Chondrocyte (in vitro differentiated cells): ENCODE measurements at places on chromosomes 5 and 9. TPM values are rescaled to one million over a fixed set of nuclear protein-coding genes. Genes with fewer than 3 reads are reported as not detected.
A peak's percentile ranks its signal among the peaks of the same experiment; 100 is the strongest.

The N4BP3 gene
- total RNA-seq, result 0.27 to 0.44 TPM (median 0.32 TPM) in 3 replicates

The GADD45G gene
- total RNA-seq, result 1.5 to 4.6 TPM (median 3.2 TPM) in 3 replicates

The UCK1 gene
- 17.9 to 27.7 TPM (median 18.3 TPM) in 3 replicates for total RNA-seq

The MLANA gene
- total RNA-seq, result not detected in 3 replicates

The QRFP gene
- total RNA-seq, result not detected in 3 replicates

The FAM200C gene
- 3.9 to 7.2 TPM (median 4.1 TPM) in 3 replicates for total RNA-seq

The LRRC70 gene
- total RNA-seq, result 0.20 to 0.77 TPM (median 0.70 TPM) in 3 replicates

DNA sequence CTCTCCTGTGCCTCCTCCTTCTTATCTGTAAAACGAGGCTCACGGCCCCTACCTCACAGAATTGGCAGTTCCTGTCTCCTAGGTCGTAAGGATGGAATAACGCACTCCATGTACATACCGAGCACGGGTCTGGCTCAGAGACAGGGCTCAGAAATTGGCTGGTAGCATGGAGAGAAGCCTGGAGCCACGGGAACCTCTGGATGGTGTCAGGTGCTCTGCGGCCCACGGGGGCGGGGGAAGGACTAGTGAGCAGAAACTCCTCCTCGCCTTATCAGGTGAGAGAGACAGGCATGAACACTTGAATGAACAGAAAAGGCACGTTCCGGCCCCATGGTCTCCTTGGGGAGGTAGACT is 15.4 kb upstream of the C5orf47 start:
- peak overlapping the region; percentile 69 for H3K4me3 ChIP-seq
- no peak for DNase-seq
- peaks cover 15% of the 10 kb centered on the region for H3K4me1 ChIP-seq
- H3K36me3 ChIP-seq, result peaks cover 1% of the 10 kb centered on the region
- no peak overlapping the region for H3K27ac ChIP-seq

GRCh38 chr5:99248066-99248465 is 319.3 kb upstream of the CHD1 start:
- no peaks in the 10 kb centered on the region for H3K4me1 ChIP-seq
- H3K27ac ChIP-seq, result no peak overlapping the region
- no peaks in the 10 kb centered on the region for H3K36me3 ChIP-seq
- peaks cover 4% of the 10 kb centered on the region for H3K27me3 ChIP-seq
- no peak overlapping the region for H3K4me3 ChIP-seq

GRCh38 chr5:102153003-102153759 is 142.9 kb downstream of the SLCO4C1 start:
- H3K27ac ChIP-seq, result no peak overlapping the region
- H3K4me1 ChIP-seq, result no peaks in the 10 kb centered on the region
- no peak overlapping the region for H3K4me3 ChIP-seq
- peaks cover 5% of the 10 kb centered on the region for H3K27me3 ChIP-seq
- no peaks in the 10 kb centered on the region for H3K36me3 ChIP-seq

- H3K4me1 ChIP-seq, result peaks cover 47% of the 10 kb centered on the region
- no peak for DNase-seq
- peaks cover 1% of the 10 kb centered on the region for H3K36me3 ChIP-seq
- peak overlapping the region; percentile 90 for H3K27ac ChIP-seq
- peak overlapping the region; percentile 98 for H3K4me3 ChIP-seq
Measured at GRCh38 chr9:106861640-106862109, 1.3 kb upstream of the ZNF462 start.

DNA sequence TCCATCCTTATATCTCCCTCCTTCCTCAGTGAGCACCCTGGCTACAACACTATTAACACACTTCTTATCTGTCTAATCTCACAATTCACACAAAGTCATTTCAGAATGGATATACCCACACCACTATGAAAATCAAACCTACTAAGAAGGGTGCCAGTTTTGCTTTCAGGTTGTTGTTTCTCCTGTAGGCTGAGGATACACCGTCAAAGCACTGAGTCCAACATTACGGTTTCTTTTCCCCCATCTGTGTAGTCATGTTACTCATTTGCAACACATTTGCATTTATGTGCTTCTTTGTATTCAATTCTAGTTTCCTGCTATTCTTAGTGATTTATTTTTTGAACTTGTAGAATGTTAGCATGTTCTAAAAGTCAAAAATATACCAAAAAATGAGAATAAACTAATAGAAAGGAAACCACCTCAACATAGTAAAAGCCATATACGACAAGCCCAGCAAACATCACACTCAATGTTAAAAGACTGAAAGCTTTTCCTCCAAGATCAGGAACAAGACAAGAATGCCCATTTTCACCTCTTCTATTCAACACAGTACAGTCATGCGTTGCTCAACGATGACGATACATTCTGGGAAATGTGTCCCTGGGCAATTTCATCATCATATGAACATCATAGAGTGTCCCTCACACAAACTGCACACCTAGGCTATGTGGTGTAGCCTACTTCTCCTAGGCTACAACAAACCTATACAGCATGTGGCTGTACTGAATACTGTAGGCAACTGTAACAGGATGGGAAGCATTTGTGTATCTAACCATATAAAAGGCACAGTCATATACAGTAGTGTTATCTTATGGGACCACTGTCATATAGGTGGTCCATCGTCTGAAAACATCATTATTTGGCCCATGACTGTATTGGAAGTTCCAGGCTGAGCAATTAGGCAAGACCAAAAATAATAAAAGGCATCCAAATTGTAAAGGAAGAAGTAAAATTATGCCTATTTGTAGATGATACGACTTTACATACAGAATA is 6.3 kb downstream of the ROR2 start:
- no peaks in the 10 kb centered on the region for H3K27me3 ChIP-seq
- no peak overlapping the region for H3K27ac ChIP-seq
- H3K36me3 ChIP-seq, result no peaks in the 10 kb centered on the region
- no peak overlapping the region for H3K4me3 ChIP-seq
- H3K4me1 ChIP-seq, result peaks cover 41% of the 10 kb centered on the region
- DNase-seq, result no peak

- no peak overlapping the region for H3K27ac ChIP-seq
- peak overlapping the region; percentile 89 for H3K4me3 ChIP-seq
- peaks cover 29% of the 10 kb centered on the region for H3K4me1 ChIP-seq
- no peak for DNase-seq
- no peaks in the 10 kb centered on the region for H3K27me3 ChIP-seq
Measured at GRCh38 chr5:88881571-88881971, 1.4 kb downstream of the MEF2C start.

DNA sequence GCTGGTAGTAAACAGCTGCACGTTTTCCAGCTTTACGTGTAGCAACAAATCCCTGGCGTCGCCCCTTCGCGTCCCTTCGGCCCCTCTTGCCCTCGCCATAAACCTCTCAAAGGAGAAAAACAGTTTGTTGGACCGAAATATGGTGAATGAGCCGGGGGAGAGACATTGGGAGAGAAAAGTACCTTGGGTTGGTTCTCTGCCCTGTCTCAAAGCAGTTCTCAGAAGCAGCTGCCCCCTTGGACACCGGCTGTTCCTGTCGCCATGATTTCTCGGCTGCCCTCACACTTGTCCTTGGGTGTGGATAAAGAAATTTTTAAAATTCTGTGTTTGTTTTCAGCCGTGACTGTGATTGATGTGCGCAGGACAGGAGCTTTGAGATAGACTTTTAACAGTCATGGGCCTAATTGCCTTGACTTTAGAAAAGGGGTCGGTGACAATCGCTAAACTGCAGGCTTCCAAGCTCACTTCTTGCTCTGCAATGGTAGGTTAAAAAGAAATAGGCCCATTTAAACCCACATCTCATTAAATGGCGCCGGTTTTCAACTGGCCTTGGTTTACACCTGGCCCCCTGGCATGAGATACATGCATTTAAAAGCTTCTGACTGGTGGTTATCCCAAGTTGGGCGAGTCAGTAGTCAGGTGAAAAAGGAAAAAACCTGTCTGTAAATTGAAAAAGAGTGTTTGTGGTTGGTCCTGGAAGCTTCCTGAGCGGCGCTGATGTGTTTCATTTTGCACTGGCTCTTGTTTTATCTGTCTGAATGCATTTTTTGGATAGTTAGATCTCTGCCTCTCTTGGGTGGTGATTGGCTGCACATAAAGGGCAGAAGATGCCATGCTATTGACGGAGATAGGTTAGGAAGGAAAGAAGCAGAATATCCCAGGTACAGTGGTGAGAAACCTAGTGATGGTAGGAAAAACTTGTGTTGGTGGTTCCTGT is 983 bp downstream of the RCL1 start:
- H3K27me3 ChIP-seq, result no peaks in the 10 kb centered on the region
- DNase-seq, result no peak
- peak overlapping the region; percentile 100 for H3K4me3 ChIP-seq
- H3K36me3 ChIP-seq, result no peaks in the 10 kb centered on the region

GRCh38 chr9:21579247-21579671 is 97.1 kb upstream of the IFNE start:
- no peak overlapping the region for H3K27ac ChIP-seq
- H3K36me3 ChIP-seq, result no peaks in the 10 kb centered on the region
- H3K4me3 ChIP-seq, result no peak overlapping the region
- H3K27me3 ChIP-seq, result no peaks in the 10 kb centered on the region

DNA sequence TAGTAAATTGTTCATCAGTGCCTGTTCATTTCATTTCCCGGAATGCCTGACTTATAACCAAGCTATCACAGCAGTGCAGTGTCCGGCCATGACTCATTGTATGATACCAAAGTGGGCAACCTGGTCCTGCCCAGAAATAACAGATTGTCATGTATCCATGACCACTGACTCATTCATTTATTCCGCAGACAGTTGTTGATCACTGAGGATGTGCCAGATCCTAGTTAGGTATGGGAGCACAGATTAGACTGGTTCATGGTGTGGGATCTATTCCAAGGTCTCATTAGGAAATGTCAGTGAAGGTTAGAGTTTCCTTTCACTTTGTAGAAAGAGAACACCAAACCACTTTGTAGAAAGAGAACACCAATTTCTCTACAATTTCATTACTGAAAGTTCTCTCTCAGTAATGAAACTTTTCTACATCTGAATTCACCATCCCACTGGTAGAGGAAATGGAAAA is 8.7 kb downstream of the NREP start:
- peaks cover 93% of the 10 kb centered on the region for H3K4me1 ChIP-seq
- H3K4me3 ChIP-seq, result no peak overlapping the region
- no peaks in the 10 kb centered on the region for H3K27me3 ChIP-seq
- peaks cover 30% of the 10 kb centered on the region for H3K36me3 ChIP-seq

- peaks cover 19% of the 10 kb centered on the region for H3K4me1 ChIP-seq
- peaks cover 1% of the 10 kb centered on the region for H3K36me3 ChIP-seq
- no peak for DNase-seq
- H3K4me3 ChIP-seq, result no peak overlapping the region
Measured at GRCh38 chr5:172530878-172531703, 76.8 kb upstream of the SH3PXD2B start.

- H3K27me3 ChIP-seq, result no peaks in the 10 kb centered on the region
- H3K4me1 ChIP-seq, result peaks cover 11% of the 10 kb centered on the region
- H3K36me3 ChIP-seq, result no peaks in the 10 kb centered on the region
- H3K4me3 ChIP-seq, result no peak overlapping the region
- no peak for DNase-seq
- no peak overlapping the region for H3K27ac ChIP-seq
Measured at GRCh38 chr5:66867618-66868322, 271.6 kb downstream of the MAST4 start.

DNA sequence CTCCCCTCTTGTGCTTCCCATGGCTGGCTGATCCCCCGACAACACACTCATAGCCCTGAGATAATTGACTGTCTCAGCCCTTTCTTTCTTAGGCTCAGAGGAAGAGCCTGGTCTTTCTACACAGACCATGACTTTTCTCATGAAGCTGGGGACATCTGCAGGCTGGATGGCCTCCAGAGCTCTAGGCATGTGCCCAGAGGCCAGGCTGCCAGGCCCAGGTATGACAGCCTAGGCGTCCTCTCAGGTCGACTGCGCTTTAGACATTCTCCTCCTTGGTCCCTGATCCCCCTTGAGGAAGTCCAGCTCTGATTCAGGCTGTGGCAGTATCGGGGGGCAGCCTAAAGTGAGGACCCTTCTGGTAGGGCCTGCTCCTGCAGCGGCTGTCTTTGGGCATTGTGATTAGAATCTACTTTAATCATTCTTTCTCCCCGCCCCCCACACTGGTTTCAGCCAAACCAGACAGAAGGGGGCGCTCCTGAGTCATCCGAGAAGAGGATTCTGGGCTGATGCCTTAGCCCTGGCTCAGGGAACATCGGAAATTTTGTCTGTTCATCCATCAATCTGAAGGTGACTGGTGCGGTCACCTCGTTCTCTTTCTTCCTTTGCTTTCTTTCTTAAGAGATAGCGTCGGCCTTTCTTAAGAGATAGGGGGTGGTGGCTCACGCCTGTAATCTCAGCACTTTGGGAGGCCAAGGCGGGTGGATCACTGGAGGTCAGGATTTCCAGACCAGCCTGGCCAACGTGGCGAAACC is 66.5 kb upstream of the HSPA9 start:
- no peaks in the 10 kb centered on the region for H3K4me1 ChIP-seq
- H3K36me3 ChIP-seq, result no peaks in the 10 kb centered on the region
- peaks cover 2% of the 10 kb centered on the region for H3K27me3 ChIP-seq
- H3K27ac ChIP-seq, result no peak overlapping the region
- no peak overlapping the region for H3K4me3 ChIP-seq

DNA sequence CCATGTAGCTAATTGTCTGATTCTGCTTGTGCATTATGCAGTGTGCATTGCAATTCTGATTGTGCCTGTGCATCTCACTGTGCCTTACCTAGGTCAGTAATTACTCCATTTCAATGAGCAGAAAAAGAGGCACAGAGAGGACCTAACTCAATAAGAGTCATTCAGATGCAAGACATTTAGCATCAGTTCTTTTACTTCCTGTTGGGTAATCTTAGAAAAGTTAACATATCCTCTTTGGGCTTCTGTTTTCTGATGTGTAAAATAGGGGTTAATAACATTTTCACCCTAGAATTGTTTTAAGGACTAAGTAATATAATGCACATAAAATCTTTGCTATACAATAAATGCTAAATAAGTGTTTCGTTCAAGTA is 7.0 kb upstream of the DCTN4 start:
- no peak for DNase-seq
- H3K4me3 ChIP-seq, result no peak overlapping the region
- H3K36me3 ChIP-seq, result no peaks in the 10 kb centered on the region

DNA sequence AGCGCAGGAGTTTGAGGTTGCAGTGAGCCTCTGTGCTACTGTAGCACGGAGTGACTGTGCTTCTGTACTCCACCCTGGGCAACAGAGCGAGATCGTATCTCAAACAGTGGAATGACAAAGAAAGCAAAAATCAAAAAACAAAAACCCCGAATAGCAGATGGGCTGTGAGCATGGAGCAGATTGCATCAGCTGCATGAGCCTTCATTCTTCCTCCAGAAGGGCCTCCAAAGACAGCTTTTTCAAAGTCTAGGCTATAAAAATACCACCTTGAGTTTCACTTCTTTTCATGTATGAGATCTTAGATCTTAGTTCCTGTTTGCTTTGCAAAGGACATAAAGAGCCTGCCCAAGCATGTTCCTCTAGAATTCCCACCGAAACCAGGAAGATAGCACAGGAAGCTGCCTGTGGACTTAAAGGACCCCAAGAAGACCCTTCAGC is 15.0 kb upstream of the HSPB3 start:
- no peak for DNase-seq
- H3K27me3 ChIP-seq, result peaks cover 7% of the 10 kb centered on the region
- no peak overlapping the region for H3K4me3 ChIP-seq
- H3K27ac ChIP-seq, result no peak overlapping the region
- peaks cover 21% of the 10 kb centered on the region for H3K4me1 ChIP-seq

- H3K4me3 ChIP-seq, result no peak overlapping the region
- DNase-seq, result no peak
- no peaks in the 10 kb centered on the region for H3K27me3 ChIP-seq
Measured at GRCh38 chr5:127418974-127419682, 98.3 kb upstream of the PRRC1 start.
